Thymus (tissue), 14 donors: ENCODE measurements at places on chromosomes 7 and 10. TPM values are rescaled to one million over a fixed set of nuclear protein-coding genes. Genes with fewer than 3 reads are reported as not detected.
A peak's percentile ranks its signal among the peaks of the same experiment; 100 is the strongest.

DNA sequence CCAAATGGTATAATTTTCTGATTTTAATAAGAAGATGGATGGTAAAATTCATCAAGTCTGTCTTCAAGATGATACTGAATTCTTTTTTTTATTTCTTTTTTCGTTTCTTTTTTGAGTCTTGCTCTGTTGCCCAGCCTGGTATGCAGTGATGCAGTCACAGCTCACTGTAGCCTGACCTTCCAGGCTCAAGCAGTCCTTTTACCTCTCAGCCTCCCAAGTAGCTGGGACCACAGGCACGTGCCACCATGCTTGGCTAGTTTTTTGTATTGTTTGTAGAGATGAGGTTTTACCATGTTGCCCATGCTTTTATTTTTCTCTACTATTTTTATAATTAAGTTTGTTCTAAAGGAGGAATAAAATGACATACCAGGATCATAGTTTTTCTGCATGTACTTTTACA is 52.1 kb upstream of the HELLS start:
- DNase-seq, result no peak

DNA sequence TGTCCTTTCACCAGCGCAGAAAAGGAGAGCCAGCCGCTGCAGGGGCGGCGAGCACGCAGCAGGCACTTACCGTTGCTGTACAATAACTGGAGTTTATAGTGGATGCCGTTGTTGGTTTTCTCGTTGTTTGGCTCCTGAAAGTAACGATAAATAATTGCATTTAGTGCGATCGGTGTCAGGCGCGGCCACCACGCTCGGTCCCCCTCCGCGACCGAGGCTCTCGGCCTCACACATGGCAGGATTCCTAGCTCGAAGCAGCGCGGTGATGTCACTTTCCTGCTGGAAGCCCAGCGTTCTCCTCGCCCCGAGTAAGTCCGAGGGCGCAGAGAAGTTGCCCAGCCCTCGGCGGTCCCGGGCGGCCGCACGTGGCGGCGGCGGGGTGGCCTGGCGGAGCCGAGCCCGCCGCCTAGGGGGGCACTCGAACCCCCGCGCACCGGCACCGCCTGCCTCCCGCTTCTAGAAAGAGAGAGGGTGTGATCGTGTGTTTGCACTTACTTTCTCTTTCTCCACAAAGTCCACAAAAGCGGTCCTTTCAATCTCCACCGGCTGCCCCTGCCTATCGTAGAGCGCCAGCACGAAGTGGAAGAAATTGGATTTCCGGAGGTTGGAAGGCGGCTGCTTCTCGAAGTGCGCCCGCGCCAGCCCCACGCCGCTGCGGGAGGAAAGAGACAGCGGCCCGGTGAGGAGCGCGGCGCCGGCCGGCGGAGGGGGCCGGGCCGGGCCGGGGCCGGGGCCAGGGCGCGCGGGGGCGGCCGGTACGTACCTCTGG is 1.0 kb downstream of the EBF3 start:
- peak; percentile 46 for DNase-seq

- DNase-seq, result no peak
These were observed 20.9 kb upstream of the CPXM2 start for GRCh38 chr10:123912466-123912865.

DNA sequence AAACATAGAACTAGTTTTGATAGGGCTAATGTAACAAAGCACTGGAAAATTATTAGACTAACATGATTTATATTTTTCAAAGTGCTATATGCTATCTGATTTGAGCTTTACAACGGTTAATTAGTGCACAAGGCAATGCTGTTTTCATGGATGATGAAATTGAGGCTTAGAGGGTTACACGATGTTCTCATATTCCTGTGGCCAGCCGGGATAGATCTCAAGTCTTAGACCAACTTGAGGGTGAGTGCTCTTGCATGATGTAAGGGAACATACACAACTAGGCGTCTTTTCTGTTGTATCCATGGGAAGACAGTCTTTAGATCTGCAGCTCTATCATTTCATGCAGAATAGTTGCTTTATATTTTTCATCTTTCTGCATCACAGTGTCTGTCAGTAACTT is 4.1 kb downstream of the PRPF18 start:
- DNase-seq, result no peak

NCF1 gene
- 12.5 TPM for polyA plus RNA-seq

ELN gene
- polyA plus RNA-seq, result 29.8 TPM

CSTF2T gene
- 23.9 TPM for polyA plus RNA-seq

IFIT5 gene
- polyA plus RNA-seq, result 17.4 TPM

EGR2 gene
- 12.1 TPM for polyA plus RNA-seq
